ENCODE measurements at places on chromosomes 12 and 14. TPM values are rescaled to one million over a fixed set of nuclear protein-coding genes. Genes with fewer than 3 reads are reported as not detected.
A peak's percentile ranks its signal among the peaks of the same experiment; 100 is the strongest.

Gene UNC119B
- 51.3 TPM for total RNA-seq

Gene MFAP5
- total RNA-seq = 0.90 TPM

Gene TTLL5
- 35.4 TPM for total RNA-seq

- DNase-seq = no peak
Measured at GRCh38 chr14:98070536-98070935, 1201.5 kb downstream of the BCL11B start.

GRCh38 chr12:62299617-62300016 is 39.4 kb downstream of the USP15 start:
- DNase-seq = no peak

DNA sequence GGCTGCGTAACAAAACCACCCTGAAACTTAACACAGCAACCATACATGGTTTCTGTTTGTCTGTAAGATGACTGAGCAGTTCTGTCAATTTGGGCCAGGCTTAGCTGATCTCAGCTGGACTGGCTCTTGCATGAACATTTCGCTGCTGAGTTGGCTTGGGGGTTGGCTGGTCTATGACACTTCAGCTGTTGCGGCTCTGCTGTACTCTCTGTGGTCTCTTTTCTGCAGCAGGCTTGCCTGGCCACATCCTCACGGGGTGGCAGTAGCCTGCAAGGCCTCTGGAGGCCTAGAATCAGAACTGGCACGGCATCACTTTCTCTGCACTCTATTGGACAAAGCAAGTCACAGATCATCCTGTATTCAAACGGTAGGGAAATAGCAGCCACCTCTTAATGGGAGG is 216.2 kb downstream of the BCL11B start:
- DNase-seq = no peak

DNA sequence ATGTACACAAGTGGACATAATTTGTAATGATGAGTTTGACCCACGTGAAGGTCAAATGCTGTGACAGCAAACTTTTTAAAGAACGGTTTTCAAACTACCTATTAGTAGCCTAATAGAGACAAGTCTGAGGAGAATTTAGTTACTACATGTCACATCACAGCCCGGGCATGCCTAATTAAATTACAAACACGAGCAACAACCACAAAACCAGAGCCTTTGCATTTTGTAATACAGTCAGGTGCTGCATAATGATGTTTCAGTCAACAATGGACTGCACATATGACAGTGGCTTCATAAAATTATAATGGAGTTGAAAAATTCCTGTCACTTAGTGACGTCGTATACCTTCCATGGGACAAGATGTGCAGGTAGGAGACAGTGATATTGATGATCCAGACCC is 274.5 kb downstream of the DACT1 start:
- no peak for DNase-seq

- DNase-seq = no peak
Measured at GRCh38 chr14:69753860-69754259, 13.1 kb upstream of the SRSF5 start.

- peak; percentile 37 for DNase-seq
Measured at GRCh38 chr14:94867946-94868771, 98.2 kb upstream of the GSC start.

- no peak for DNase-seq
Measured at GRCh38 chr12:4856596-4856995, 53.1 kb upstream of the KCNA1 start.

Measured in GM23338 (cell line).